ENCODE measurements at places on chromosomes 2 and 18.

DNA sequence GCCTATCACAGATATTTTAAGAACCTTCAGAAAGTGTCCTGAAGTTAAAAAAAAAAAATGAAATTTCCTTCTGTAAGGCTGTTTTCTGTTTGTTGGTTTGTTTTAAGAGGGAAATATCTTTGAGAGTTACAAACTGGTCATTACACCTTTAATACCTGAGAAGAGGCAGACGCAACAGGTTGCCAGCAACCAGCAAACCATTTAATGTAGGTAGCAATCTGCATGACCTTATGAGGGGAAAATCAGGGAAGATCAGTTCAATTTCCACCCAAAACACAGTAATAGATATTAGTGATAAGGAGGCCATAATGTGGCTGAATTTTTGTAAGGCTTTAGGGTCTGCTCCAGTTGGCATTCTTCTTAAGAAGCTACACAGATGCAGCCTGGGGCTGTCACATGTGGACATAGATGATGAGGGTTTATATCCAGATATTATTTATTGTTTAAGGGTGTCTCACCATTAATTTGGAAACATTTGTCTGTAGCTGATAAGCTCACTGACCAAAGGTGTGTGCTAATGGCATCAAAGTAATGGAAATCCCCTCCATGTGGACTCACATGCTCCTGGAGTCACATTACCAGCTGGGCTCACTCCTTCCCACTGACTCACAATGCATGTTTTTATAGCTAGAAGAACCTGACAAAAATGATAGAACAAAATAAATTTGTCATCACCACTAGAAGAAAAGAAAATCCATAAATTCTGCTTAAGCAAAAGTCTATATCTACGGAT lies 83.5 kb upstream of the DTNA start:
- no peak for DNase-seq

- no peak for DNase-seq
Measured at GRCh38 chr2:101157272-101157671, 6.1 kb upstream of the TBC1D8 start.

GRCh38 chr18:79062806-79063205 lies 6.4 kb upstream of the ATP9B start:
- DNase-seq: no peak

DNA sequence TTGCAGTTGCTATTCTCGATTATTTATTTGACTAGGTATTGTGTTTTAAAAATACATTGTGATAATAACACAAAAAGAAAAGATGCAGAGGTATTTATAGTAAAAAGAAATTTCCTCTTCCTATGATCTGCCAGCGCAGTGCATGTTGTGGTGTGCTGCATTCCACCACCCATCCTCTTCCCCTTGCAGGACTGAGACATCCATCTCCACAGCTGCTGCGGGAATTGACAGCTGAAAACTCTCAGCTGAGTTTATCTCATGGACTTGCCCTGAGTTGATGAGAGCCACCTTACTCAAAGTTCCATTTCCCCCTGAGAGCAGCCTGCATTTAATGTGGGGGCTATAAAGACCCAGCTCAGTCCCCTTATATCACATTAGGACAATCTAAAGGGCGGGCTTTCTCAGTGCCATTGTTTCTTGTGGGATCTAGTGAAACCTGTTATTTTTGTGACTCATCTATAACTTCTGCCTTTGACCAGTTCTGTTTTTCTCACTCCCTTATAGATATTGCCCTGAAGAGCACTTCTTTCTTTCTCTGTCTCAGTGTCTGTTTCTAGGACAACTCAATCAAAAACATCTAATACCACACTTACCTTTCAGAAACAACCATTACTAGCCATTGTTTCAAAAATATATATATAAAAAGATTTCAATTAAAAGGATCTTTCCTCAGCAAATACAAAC lies 698.5 kb downstream of the NR4A2 start:
- DNase-seq: no peak

DNA sequence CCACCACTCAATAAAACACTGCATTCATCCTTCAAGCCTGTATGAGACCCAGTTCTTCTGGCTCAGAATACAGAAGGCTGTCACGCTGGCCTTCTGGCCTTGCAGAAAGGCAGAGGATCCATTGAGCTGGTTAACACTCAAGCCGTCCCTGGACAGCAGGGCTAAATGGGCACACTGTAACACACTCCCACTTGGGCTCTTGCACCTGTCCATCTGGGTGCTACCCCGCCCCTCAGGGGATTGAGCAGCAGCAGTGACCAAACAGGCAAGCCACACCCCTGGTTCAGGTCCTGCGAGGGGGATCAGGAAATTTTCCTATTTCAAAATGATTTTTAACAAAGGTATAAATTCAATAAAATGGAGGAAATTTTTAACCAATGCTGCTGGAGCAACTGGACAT lies 936.0 kb downstream of the CNTNAP5 start:
- no peak for DNase-seq

DNA sequence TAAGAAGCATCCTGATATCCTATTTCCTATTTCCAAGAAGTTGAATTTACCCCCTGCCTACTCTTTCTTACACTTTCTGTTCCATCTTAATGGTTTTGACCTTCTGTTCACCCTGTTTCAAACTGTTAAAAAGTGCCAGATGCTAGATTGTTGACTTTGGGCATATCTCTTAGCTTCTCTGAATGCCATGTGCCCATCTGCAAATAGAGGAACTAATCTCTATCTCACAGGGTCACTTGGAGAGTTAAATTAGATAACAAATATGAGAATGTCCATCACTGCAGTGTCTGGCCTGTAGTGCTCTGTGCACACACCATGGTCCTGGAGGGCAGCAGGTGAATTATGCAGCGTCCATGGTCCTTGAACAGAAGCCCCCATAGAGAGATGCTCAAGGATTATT lies 83.8 kb downstream of the LRATD1 start:
- no peak for DNase-seq

DNA sequence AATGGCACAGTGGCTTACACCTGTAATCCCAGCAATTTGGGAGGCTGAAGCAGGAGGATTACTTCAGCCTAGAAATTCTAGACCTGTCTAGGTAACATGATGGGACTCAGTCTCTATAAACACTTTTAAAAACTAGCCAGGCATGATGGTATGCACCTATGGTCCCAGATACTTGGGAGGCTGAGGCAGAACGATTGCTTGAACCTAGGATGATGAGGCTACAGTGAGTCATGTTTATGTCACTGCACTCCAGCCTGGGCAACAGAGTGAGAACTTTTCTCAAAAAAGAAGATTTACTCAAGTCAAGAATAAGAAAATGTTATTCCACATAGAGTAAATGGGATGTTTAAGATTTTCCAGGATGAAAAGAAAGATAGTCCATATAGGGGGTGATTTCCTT lies 158.6 kb downstream of the HNMT start:
- no peak for DNase-seq

- peak; percentile 23 for DNase-seq
Measured at GRCh38 chr2:236568068-236568921, 1.3 kb upstream of the ACKR3 start.

- no peak for DNase-seq
Measured at GRCh38 chr2:111951486-111951885, 53.1 kb downstream of the MERTK start.

- no peak for DNase-seq
Measured at GRCh38 chr2:142819411-142819810, 58.1 kb upstream of the KYNU start.

DNA sequence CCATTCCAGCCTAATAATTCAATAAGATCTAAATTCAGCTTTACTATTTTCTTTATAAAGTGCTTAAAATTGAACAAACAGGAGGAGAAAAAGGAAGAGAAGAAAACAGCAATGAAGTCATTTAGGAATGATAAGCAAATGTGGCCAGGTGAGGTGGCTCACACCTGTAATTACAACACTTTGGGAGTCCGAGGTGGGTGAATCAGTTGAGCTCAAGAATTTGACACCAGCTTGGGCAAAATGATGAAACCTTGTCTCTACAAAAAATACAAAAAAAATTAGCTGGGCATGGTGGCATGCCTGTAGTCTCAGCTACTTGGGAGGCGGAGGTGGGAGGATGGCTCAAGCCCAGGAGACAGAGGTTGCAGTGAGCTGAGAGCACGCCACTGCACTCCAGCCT lies 129.0 kb downstream of the CAMKMT start:
- no peak for DNase-seq

DNA sequence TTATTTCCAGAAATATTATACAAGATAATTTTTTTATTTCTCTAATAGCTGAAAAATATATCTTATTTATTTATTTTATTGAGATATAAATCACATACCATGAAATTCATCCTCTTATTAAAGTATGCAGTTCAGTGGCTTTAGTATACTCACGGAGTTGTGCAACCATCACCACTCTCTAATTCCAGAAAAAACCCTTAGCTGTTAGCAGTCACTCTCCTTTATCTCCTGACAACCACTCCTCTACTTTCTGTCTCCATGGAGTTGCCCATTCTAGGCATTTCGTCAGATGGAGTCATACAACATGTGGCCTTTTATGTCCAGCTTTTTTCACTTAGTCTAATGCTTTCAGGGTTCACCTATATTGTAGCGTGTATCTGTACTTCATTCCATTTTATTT lies 66.5 kb downstream of the TCF7L1 start:
- DNase-seq: peak; percentile 74

DNA sequence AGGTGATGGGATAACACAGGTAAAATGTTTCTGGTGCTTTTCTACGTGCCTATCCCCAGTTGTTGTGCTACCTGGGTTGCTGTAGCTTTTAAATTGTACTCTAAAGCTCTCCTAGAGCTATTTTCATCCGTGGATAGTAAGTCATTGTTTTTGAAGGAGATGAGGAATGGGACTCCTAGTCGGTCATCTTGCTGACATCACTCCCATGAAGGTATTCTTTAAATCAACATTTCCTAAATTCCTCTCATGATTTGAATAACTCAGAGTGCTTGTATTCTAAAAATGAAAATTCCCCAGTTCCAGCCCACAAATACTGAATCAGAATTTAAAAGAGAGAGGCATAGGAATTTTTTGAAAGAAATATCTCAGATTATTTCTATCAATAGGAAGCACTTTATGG lies 44.3 kb downstream of the CCDC148 start:
- peak; percentile 80 for DNase-seq

DNA sequence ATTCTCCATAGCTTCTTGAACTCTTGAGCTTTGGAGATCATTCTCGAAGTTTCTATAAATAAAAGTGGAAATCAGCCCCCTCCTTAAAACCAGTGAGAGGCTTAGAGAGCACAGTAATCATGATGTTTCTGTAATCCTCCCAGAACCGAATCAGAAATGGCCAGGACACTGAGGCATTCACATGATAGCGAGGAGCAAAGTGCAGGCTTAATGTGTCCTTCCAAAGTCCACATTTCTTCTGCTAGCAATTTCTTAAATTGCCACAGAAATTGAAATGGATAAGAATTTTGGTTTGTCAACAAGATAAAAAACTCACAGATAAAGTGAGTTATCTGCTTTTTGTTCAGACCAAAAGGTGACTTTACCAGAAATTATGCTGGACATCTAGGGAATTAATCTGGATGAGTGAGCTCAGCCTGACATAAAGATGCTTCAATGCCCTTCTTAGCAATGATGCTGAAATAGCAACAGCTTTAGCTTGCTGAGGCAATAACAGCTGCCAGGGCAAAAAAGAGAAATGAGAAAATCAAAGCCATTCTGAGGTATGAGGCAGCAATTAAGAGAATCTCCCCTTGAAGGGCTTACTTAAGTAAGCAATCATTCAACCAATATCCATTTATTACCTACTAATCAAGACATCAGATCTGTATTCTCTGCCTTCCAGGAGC lies 82.4 kb upstream of the PHLPP1 start:
- no peak for DNase-seq

DNA sequence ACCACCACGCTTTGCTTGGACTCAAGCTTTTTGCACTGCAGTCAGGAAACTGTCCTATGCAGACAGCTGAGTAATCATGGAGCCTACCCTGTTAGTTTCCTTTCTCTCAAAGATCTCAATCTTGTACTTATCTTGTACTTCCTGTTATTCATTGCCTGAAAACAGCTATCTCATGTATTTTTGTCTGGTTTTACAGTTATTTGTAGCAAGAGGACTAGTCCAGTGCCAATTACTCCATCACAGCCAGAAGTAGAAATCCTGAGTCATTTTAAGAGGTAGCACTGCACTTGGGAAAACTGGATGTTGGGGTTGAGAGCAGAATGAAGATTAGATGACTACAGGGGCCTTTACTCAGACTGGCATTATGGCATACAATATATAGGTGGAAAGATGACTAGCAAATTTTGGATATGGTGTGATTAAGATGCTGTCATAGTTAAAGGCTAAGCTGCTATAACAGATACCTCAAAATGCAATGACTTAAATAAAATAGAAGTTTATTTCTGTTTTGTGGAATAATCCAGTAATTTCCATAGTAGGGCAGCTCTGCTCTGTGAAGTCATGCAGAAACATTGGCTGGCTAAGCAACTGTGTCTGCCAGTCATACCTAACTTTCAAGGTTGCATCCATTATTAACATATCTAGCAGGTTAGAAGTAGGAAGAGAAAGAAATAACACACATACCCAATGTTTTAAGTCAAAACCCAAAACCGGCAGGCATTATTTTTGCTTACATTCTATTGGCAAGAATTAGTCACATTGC lies 21.1 kb upstream of the CHMP3 start:
- no peak for DNase-seq

Data from AG10803 (cell line).